Psoas muscle (tissue), 8 donors: ENCODE measurements at places on chromosomes 7 and 10. TPM values are rescaled to one million over a fixed set of nuclear protein-coding genes. Genes with fewer than 3 reads are reported as not detected.

Gene MYPN
- total RNA-seq: 338 TPM

Gene LRIT2
- not detected for total RNA-seq

Gene PALD1
- total RNA-seq: 3.7 TPM

Gene NKX1-2
- total RNA-seq: not detected

Gene PILRA
- total RNA-seq: 2.3 TPM

Gene PRPS1L1
- total RNA-seq: not detected

Gene VWDE
- not detected for total RNA-seq

DNA sequence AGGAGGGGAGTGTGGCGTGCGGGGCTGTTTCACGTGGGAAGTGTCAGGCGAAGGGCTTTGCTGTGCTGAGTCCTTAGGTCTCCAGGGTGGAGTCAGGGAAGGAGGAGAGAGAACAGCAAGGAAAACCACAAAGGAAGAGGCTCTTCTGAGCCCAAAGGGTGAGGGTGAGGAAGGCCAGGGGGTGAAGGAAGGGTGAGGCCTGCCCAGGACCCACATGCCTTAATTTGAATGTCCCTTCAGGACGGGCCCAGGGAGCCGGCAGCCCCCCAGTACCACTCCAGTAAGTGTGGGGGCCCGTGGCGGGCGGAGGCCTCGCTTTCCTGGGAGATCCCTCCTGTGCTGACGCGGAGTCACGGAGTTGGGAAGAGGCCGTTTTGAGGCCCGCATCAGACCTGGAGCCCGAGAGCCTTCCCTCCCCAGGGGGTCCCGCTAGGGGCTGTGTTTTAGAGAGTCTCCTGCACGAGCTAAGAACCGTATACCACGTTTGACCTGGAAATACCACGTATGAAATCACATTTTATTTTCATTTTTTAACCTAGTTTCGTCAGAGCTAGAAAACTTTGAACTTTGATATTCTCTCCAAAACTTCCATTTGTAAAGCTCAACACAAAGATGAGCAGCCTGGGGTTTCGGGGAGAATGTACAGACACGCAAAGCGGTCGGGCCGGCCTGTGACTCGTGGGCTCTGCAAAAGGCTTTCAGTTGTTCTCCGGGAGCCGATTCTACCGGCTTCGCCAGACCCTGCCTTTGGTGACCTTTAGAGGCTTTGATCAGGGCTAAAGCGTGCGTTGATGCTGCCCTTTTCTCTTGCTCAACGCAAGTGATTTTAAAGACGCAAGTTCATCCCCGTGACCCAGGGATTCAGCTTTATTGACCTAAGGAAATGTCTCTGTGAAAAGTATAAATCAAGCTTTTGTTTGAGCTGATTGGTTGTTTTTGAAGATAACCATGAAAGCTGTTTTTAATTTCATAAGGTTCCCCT lies 23.6 kb upstream of the TTYH3 start:
- no peak for DNase-seq

- DNase-seq: no peak
Measured at GRCh38 chr7:34958021-34958420, 79.3 kb downstream of the DPY19L1 start.

- no peak for DNase-seq
Measured at GRCh38 chr10:3460420-3461128, 288.0 kb upstream of the PITRM1 start.

- DNase-seq: no peak
Measured at GRCh38 chr7:107933386-107934013, 42.5 kb downstream of the DLD start.

GRCh38 chr7:50303335-50304128 lies 984 bp upstream of the IKZF1 start:
- no peak for DNase-seq

GRCh38 chr10:132004052-132004451 lies 22.3 kb upstream of the BNIP3 start:
- no peak for DNase-seq

GRCh38 chr7:120877701-120878100 lies 19.8 kb upstream of the TSPAN12 start:
- DNase-seq: no peak

DNA sequence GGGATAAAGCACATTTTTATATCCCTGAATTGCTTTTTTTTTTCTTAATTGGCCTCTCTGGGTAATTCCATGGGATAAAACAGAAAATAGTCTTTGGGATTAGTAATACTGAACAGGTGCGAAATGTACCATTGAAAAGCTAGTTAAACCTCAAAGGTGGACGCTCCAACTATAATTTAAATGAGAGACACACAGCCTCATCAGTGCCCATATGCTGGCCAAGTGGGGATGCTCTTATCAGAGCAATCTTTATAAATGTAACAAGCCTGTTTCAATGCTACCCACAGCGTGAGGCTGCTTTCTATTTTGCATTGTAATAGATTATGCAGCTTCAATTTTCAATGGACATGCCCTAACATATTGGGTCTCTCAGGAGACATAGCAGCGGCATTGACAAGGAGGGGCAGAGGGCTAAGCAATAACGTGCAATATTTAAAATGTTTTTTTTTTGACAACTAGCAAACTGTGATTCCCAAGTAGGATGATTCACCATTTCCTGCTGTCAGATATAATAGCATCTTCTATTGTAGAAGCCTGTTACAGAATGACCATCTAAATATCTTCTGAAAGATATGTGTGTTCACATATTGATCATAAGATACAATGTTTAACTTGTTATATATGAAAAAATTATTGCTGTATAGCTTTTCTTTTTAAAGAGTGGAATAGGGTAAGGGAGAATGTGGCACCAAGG lies 91.3 kb upstream of the BET1 start:
- no peak for DNase-seq

- no peak for DNase-seq
Measured at GRCh38 chr7:108063520-108063933, 60.6 kb upstream of the LAMB1 start.

DNA sequence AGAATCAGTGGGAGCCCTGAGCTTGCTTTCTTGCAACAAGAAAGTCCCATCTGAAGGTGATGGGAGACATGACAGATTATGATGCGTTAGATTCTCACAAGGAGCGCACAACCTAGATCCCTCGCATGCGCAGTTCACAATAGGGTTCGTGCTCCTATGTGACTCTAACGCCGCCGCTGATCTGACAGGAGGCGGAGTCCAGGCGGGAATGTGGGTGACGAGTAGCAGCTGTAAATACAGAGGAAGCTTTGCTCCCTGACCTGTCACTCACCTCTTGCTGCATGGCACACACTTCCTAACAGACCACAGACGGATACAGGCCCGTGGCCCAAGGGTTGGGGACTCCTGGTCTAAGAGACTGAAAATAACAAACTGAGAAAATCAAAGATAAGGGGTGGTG lies 1163.4 kb upstream of the AUTS2 start:
- DNase-seq: no peak

DNA sequence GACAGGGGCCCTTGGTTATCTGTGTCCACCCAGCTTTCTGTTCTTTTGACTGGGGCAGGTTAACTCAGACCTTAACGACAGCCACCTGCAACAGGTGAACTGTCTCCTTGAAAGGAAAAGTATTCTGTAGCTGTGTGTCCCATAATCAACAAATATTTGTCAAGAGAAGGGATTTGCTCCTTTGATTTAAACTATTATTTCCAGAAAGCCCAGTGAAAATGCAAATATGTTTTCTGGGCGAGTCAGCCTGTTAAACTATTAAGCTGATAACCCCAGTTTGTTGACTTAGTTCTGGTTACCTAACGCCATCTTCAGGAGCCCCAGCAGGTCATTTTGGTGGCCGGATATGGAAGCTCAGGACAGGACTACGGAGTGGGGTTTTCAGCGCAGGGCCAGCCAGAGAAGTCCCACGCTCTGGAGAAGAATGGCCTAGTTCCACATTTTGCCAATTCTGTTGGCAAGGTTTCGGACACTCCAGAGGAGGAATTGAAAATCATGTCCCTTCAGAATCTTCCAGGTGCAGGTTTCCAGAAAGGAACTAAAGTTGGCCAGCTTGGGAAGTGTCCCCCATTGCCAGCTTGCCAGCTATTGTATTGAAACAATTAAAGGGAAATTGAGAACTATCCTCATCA lies 54.5 kb downstream of the ADRA2A start:
- no peak for DNase-seq

- no peak for DNase-seq
Measured at GRCh38 chr7:28192786-28193585, 12.4 kb upstream of the JAZF1 start.

- DNase-seq: no peak
Measured at GRCh38 chr7:4794591-4795350, 19.3 kb downstream of the AP5Z1 start.

GRCh38 chr10:73106301-73106700 lies 4.0 kb upstream of the NUDT13 start:
- DNase-seq: no peak

DNA sequence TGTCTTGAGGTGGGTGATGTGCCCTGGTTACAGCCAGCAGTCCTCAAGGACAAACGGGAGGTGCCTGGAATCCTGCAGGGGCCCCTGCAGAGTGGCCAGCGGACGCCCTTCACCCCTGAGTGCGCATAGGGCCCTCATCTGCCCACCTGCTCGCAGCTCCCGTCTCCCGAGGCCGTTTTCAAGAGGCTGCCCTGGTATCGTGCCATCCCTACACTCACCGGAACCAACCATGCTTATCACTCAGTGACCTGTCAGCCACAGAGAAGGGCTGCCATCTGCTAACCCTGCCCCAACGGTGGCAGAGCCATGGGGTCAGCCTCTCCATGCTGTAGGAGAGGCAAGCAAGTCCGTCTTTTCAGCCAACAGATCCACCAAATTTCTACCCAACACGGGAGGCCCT lies 122.0 kb downstream of the FAM53B start:
- DNase-seq: no peak
